NCI-H460 (cell line): ENCODE measurements at places on chromosomes 2 and 18. TPM values are rescaled to one million over a fixed set of nuclear protein-coding genes. Genes with fewer than 3 reads are reported as not detected.

Gene ABCG5
- total RNA-seq, result not detected in 2 replicates

Gene SF3B1
- 193 and 230 TPM in 2 replicates for total RNA-seq

Gene MTIF2
- 97.2 and 110 TPM in 2 replicates for total RNA-seq

Gene TUBB6
- 87.1 and 102 TPM in 2 replicates for total RNA-seq

Gene SNORC
- total RNA-seq, result 2.8 and 3.1 TPM in 2 replicates

Gene FAM110C
- 0.32 and 0.62 TPM in 2 replicates for total RNA-seq

Gene FOXD4L1
- total RNA-seq, result 0.25 TPM in 1 of 2 replicates, not detected in the other

Gene LBX2
- total RNA-seq, result 0.95 and 1.9 TPM in 2 replicates

Gene NOSTRIN
- 10.0 and 11.1 TPM in 2 replicates for total RNA-seq

Gene CHAC2
- total RNA-seq, result 26.1 and 31.3 TPM in 2 replicates

DNA sequence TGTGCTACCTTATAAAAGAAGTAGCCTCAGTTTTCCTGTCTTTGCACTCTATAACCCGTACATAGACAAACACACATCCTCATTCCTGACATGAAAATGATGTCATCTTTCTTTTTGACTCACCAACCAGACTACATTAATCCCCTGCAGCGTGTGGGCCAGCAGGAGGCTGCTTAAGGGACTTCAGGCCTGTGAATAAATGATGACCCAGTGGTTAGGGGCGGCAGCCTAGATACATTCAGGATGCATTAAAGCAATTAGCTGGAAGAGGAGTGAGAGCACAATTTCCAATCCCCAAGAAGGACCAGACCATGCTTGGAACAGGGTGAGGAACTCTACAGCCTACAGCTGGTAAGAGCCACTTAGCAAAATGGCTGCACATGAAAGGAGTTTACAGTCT, 57.3 kb upstream of the KLF7 start:
- DNase-seq, result no peak

DNA sequence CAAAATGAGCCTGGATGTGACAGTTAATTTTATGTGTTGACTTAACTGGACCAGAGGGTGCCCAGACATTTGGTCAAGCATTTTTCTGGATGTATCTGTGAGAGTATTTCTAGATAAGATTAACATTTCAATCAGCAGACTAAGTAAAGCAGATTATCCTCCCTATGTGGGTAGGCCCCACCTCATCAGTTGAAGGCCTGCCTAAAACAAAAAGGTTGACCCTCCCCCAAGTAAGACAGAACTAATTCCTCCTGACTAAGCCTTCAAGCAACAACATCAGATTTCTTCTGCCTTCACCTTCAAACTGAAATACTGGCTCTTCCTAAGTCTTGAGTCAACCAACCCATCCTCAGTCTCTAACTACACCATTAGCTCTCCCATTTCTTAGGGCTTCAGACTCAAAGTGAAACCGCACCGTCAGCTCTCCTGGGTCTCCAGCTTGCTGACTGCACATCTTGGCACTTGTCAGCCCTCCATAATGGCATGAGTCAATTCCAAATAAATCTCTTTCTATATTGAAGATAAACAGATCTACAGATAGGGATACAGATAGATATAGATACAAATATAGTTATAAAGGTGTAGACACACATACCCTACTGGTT, 47.9 kb downstream of the MEMO1 start:
- no peak for DNase-seq

DNA sequence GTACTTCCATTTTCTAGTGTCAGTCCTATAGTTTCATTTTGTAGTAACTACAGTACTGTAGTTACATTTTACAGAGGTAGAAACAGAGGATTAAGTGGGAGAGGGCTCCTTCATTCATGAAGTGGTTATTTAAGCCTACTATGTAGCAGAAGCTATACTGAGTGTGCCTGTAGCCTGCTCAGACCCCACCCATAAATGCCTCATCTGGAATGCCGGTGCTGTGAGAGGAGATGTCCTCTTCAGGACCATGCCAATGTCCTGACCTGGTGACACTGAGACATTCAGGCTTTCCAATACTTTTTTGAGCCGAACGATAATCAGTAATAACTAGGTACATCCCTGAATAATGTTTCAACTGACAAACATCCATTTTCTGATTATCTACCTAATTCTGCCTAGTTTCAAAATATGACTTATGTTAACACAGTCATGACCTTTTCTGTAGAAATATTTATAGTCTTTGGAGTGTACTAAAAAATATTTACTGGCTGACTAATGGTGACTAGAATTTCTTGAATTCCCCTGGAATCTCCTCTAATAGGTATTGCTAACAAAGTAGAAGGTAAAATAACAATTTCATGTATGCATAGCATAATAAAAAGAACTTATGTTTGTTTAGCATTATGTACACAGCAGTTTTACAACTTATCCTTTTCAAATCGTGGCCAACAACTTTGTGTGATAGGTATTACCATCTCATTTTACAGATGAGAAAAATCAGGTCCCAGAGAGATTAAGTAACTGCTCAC, 10.2 kb upstream of the ARHGAP28 start:
- DNase-seq, result no peak

DNA sequence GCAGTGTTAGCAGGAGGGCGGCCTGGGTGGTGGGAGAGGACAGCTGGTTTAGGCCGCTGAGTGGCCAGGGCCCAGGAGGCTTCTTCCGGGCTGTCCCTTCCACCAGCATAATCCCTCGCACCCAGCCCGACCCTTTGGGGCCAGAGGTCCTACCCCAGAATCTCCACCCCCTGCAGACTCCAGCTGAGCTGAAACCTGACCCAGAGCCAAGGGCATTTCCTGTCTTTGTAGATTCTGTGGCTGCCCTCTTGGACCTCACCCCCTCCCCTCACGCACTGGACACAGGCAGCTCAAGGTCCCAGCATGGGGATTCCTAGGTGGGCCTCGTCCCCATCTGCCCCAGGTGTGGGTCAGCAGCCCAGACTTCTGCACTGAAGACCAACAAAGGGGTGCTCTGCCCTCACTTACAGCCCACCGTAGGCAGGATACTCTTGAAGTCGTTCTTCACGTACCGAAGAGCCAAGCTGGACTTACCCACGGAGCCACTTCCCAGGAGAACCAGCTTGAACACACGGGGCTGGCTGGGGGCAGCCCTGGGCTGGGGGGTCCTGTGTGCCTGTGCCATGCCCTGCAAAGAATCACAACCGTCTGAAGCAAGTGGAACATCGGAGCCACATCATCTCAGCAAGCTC, 4.8 kb downstream of the RAB17 start:
- DNase-seq, result no peak

GRCh38 chr2:20411361-20411894, 35.4 kb upstream of the RHOB start:
- peak; percentile 84 for DNase-seq

GRCh38 chr18:66252703-66253102, 351.2 kb downstream of the CDH19 start:
- DNase-seq, result no peak

DNA sequence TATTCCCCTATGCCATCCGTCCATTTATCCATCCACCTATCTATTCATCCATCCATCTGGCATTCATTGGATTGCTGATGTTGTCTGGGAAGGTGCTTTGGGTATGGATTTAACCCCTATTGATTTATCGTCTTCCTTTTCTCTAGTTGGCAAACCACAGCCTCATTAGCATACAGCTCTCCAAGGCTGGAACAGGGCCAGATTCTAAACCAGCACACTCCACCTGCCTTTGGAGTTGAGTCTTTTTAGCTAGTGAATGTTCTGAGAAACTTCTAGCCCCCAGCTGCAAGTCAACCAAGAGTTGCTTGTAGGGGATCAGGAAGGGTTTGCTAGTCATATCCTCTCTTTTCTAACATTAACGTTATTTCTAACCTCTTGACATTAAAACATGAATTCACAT, 90.7 kb downstream of the NRP2 start:
- DNase-seq, result no peak

DNA sequence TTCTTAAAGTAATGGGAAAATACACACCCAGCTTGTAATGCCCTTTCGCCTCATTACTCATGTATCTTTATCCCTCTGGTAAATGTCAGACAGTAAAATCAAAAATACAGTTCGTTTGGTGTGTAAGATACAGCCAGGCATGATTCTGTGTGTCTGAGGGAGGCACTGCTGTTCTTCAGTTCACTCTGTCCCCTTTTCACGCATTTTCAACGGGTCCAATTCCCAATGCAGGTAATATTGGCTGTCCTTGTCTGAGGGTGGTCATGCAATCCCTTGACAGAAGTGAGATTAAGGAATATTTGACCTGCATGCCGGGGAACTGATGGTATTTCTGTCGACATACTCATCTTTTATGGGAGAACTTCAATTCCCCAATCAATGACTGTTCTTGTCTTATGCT, 587.2 kb upstream of the NXPH2 start:
- no peak for DNase-seq

DNA sequence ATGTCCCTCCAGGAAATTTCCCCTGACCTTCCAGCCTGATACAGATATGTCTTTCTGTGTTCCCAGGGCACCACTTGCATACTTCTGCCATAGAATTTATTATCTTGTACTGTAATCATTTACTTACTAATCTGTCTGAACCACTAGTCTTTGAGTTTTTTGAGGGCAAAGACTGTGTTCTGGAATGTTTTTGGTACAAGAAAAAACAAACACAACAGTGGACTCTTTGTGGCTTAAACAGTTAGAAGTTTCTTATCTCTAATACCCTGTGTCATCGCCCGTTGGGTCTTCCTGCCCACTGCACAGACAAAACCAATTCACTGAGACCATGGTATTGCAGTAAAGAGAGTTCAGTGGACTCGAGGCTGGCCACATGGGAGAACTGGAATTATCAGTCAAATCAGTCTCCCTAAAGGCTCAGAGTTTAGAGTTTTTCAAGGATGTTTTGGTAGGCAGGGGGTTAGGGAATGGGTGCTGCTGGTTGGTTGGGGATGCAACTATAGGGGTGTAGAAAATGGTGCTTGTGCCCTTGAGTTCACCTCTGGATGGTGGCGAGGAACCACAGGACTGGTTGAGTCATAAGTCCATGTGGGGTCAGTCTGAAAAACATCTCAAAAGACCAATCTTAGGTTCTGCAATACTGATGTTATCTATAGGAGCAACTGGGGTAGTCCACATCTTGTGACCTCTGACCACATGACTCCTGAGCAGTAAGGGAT, 20.3 kb downstream of the RALB start:
- no peak for DNase-seq

- no peak for DNase-seq
Measured at GRCh38 chr2:179250848-179251504, 13.7 kb downstream of the SESTD1 start.

DNA sequence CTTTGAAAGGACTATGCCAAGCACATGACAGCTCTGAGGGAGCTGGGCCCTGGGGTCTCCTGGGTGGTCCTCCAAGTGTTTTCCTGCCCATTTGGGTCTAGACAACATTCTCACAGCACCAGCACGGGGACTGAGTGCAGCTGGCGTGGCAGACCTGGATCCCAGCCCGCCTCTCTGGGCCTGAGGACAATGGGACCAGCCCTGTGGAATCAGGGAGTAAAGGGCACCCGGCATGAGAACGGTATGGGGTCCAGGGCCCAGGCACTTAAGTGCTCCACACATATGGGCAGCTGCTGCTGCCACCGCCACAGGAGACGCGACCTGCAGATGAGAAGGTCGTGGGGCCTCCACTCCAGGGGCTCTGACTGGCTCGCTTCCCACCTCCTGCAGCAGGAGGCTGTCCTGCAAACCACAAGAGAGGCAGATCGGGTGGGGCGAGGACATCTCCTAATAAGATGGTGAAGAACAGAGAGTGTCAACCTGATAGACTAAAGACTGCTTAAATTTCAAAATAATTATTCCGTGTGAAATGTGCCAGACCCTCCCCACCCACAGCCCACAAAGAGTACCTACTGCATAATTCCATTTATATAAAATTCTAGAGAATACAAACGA, 46.3 kb downstream of the FAM178B start:
- DNase-seq, result no peak
